ENCODE measurements at places on chromosomes 12 and 14. TPM values are rescaled to one million over a fixed set of nuclear protein-coding genes. Genes with fewer than 3 reads are reported as not detected.

Gene TOMM20L
- total RNA-seq: not detected

Gene OR6C74
- total RNA-seq: not detected

Gene PLEKHD1
- not detected for total RNA-seq

Gene NPFF
- total RNA-seq: 1.7 TPM

Gene RNASE7
- not detected for total RNA-seq

Gene TMEM63C
- total RNA-seq: 0.65 TPM

Gene PLEKHG7
- 0.13 TPM for total RNA-seq

Gene JAG2
- 0.48 TPM for total RNA-seq

Gene RPL10L
- not detected for total RNA-seq

Gene CMA1
- total RNA-seq: not detected

Gene SRGAP1
- 9.8 TPM for total RNA-seq

All from epithelial cell of alveolus of lung (primary cell).